Tongue (tissue), 3 donors: ENCODE measurements at places on chromosomes 11 and 22. TPM values are rescaled to one million over a fixed set of nuclear protein-coding genes. Genes with fewer than 3 reads are reported as not detected.

The ZBTB16 gene
- 52.1 TPM for total RNA-seq

The PIWIL4 gene
- total RNA-seq: 9.0 TPM

The KRTAP5-9 gene
- not detected for total RNA-seq

The IGLL1 gene
- total RNA-seq: 1.5 TPM

The KCNJ1 gene
- total RNA-seq: not detected

The SLCO2B1 gene
- 20.3 TPM for total RNA-seq

The LRRC75B gene
- 7.6 TPM for total RNA-seq

The INS gene
- total RNA-seq: not detected

The CELF1 gene
- total RNA-seq: 121 TPM

The TBX10 gene
- total RNA-seq: not detected

The BIRC3 gene
- 4.9 TPM for total RNA-seq

The MS4A15 gene
- total RNA-seq: not detected

The NXPE1 gene
- not detected for total RNA-seq

The CD6 gene
- total RNA-seq: not detected

The PAMR1 gene
- 63.2 TPM for total RNA-seq

The C22orf31 gene
- total RNA-seq: 0.62 TPM

The INPPL1 gene
- 77.6 TPM for total RNA-seq

The EXPH5 gene
- 8.8 TPM for total RNA-seq

The DDX6 gene
- 166 TPM for total RNA-seq

The SLC22A12 gene
- total RNA-seq: not detected

The RIBC2 gene
- total RNA-seq: 1.6 TPM

The ASCL2 gene
- total RNA-seq: 4.1 TPM

The HOATZ gene
- not detected for total RNA-seq

The SH3BP1 gene
- total RNA-seq: 31.8 TPM

The MYOD1 gene
- total RNA-seq: 31.8 TPM

The MLC1 gene
- 0.21 TPM for total RNA-seq

The CARD18 gene
- not detected for total RNA-seq

The USH1C gene
- total RNA-seq: 4.3 TPM

The ARHGAP32 gene
- 29.1 TPM for total RNA-seq

The SMTNL1 gene
- 107 TPM for total RNA-seq

The TIGD3 gene
- not detected for total RNA-seq

The SF3A1 gene
- total RNA-seq: 31.4 TPM

The ADM2 gene
- total RNA-seq: 0.92 TPM

The TMEM191B gene
- not detected for total RNA-seq

The DDIAS gene
- total RNA-seq: 3.7 TPM

The LAYN gene
- 21.1 TPM for total RNA-seq

The CNTN5 gene
- 9.1 TPM for total RNA-seq

The OR6A2 gene
- total RNA-seq: 0.10 TPM

The OR10G7 gene
- not detected for total RNA-seq

The MMP7 gene
- 9.5 TPM for total RNA-seq

The CECR2 gene
- total RNA-seq: 10.4 TPM

The KCNQ1 gene
- total RNA-seq: 2.6 TPM

The CCDC188 gene
- 1.1 TPM for total RNA-seq

The OR8A1 gene
- total RNA-seq: not detected
